Activated T-cell treated with anti-CD3 and anti-CD28 coated beads, Interleukin-2, amount 50 U/mL, for 72 hours (primary cell): ENCODE measurements at places on chromosomes 4 and X. TPM values are rescaled to one million over a fixed set of nuclear protein-coding genes. Genes with fewer than 3 reads are reported as not detected.

The GRIA3 gene
- not detected for total RNA-seq

GRCh38 chrX:23515028-23515427 lies 152.3 kb upstream of the PRDX4 start:
- DNase-seq, result no peak
- no peak overlapping the region for H3K4me3 ChIP-seq
- no peak overlapping the region for H3K27ac ChIP-seq
- no peaks in the 10 kb centered on the region for H3K4me1 ChIP-seq
- no peaks in the 10 kb centered on the region for H3K36me3 ChIP-seq

DNA sequence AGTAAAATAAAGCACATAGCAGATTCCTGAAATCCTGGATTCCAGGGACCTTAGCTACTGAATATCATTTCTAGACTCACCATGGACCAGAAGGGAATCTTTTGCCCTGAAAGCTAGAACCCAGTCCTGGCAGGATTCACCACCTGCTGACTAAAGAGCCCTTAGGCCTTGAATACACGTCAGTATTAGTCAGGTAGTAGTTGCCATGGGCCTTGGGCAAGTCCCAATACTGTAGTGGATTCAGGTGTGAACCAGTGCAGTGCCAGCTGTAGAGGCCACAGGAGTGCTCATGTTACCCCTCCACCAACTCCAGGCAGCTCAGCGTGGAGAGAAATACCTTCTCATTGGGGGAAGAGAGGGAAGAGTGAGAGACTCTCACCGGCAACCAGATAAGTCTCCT lies 64.1 kb upstream of the UBQLN2 start:
- DNase-seq, result no peak
- no peak overlapping the region for H3K27ac ChIP-seq
- H3K4me3 ChIP-seq, result no peak overlapping the region
- H3K36me3 ChIP-seq, result peaks cover 3% of the 10 kb centered on the region
- H3K27me3 ChIP-seq, result peaks cover 27% of the 10 kb centered on the region
- H3K4me1 ChIP-seq, result no peaks in the 10 kb centered on the region

GRCh38 chr4:54971474-54971950 lies 153.9 kb downstream of the KDR start:
- peak; percentile 7 for DNase-seq
- no peaks in the 10 kb centered on the region for H3K4me1 ChIP-seq
- no peaks in the 10 kb centered on the region for H3K36me3 ChIP-seq
- H3K4me3 ChIP-seq, result no peak overlapping the region
- H3K27me3 ChIP-seq, result peaks cover 7% of the 10 kb centered on the region
- H3K27ac ChIP-seq, result no peak overlapping the region

- H3K4me1 ChIP-seq, result no peaks in the 10 kb centered on the region
- H3K27ac ChIP-seq, result no peak overlapping the region
- no peak for DNase-seq
These were observed 25.1 kb upstream of the CCDC149 start for GRCh38 chr4:24937917-24938281.

DNA sequence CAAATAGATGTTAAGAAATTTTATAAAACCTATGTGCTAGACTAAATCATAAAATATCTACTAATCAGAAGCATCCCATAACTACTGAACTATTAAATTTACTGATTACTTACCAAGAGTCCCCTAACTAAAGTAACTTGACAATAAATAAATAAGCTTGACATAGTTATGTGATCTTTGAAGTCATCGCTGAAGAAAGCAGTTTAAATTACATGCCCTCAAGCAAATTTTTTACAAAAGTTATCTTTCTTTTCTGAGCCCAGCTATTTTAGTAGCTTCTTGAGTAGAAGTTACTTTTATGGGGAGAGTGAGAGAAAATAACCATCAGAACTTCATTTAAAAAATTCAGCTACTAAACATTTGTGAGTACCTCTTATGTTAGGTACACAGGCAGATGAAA lies 150.9 kb upstream of the FAM241A start:
- H3K27ac ChIP-seq, result no peak overlapping the region
- no peak overlapping the region for H3K4me3 ChIP-seq
- no peaks in the 10 kb centered on the region for H3K4me1 ChIP-seq
